ENCODE measurements at places on chromosomes 16 and 17.

DNA sequence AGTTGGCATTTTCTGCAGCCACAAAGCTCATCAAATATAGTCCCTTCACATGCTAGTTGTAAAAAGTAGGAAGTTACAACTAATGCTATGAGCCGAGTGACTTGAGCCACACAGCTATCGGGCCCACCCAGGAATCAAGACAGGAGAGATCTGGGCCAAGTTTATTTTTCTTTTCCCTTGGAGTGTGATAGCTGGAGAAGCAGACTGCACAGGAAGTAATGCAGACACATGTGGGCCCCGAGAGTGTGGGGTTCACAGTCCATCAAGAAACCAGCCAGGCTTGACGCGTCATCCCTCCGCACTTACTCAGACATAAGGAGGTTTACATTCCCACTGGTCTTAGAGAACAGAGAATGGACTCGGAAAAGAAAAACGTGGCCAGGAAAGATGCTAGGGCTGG is 403.1 kb upstream of the CDH11 start:
- peak; percentile 40 for DNase-seq

DNA sequence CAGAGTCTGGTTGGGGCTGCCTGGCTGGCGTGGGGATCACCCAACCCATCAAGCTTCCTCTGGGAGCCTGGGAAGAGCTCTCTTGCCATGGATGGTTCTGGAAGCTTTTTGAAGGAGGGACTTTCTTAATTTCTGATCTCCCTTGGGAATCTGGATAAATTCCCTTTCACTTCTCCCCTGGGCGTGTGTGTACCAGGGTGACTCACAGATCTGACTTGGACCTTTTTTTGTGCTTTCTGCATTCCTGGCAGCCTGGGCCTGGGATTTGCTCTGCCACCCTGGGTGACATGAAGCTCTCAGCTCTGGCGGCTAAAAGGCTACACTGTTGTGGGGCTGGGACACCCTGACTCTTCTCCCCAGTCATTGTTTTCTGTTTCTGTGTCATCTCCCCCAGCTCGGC is 70.1 kb downstream of the ABCC1 start:
- no peak for DNase-seq

- no peak for DNase-seq
Measured at GRCh38 chr17:79622122-79622601, 11.3 kb upstream of the RBFOX3 start.

- no peak for DNase-seq
Measured at GRCh38 chr16:86157616-86158247, 258.8 kb downstream of the IRF8 start.

- no peak for DNase-seq
Measured at GRCh38 chr16:78805556-78805955, 706.1 kb downstream of the WWOX start.

DNA sequence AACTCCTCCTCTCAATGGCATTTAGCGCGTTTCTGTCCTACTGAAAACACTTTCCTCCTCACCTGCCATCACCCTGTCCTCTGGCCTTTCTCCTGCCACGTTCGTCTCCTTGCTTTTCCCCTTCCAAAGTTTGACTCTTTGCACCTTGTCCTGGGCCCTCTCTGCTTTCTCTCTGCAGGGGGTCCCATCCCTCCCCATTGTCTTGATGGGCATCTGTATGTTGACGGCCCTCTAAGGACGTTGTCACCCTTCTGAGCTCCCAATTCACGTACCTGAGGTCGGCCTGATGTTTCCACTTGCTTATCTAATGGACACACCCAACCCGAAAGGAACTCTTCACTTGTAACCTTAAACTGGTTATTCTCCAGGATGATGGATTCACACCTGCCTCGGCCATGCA is 170.4 kb downstream of the WSCD1 start:
- no peak for DNase-seq

GRCh38 chr16:84504420-84505248 is at the start of gene MEAK7:
Gene MEAK7, minus strand, starts transcription at chr16:84504659. Its CDS starts 6,573 bp downstream, at chr16:84498086.
- DNase-seq, result peak; percentile 99

GRCh38 chr17:7407485-7408251 is at the start of gene NLGN2:
Gene NLGN2, plus strand, starts transcription at chr17:7407845. Its CDS starts 411 bp downstream, at chr17:7408256.
- no peak for DNase-seq

DNA sequence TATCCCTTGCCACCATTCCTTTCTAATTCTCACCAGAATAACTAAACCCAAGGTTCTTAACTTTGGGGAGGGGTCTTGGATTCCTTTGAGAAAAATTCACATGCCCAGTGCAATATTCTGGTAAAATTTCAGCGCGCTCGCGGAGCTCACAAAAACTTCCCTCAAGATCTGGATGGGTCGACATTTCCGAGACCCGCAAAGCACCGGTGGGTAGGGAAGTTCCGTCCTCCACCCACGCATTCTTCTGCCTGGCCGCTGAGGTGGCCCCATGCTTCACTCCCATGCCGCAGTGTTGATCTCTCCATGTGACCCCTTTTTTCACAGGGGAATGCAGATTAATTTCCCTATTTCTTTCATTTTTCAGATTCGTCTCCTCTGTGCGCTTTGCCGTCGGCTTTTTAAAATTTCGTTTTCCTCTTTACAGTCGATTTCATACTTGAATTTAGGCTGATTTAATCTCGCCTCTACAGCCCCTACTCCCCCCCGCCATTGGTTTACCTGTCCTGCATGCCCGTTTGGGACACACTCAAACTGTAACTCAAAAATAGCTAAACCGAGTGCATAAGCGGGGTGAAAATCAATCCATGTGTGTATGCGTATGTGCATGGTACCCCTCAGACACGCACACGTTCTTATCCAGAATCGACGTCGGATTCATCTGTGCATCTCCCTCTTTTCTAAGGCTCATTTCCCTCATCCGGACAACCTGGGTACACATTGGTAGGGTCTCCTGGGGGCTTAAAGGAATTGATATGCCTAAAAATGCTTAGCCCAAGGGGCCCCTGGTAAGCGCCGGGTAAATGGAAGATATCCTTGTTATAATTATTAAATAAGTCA is 1.4 kb upstream of the SP6 start:
- peak; percentile 58 for DNase-seq

DNA sequence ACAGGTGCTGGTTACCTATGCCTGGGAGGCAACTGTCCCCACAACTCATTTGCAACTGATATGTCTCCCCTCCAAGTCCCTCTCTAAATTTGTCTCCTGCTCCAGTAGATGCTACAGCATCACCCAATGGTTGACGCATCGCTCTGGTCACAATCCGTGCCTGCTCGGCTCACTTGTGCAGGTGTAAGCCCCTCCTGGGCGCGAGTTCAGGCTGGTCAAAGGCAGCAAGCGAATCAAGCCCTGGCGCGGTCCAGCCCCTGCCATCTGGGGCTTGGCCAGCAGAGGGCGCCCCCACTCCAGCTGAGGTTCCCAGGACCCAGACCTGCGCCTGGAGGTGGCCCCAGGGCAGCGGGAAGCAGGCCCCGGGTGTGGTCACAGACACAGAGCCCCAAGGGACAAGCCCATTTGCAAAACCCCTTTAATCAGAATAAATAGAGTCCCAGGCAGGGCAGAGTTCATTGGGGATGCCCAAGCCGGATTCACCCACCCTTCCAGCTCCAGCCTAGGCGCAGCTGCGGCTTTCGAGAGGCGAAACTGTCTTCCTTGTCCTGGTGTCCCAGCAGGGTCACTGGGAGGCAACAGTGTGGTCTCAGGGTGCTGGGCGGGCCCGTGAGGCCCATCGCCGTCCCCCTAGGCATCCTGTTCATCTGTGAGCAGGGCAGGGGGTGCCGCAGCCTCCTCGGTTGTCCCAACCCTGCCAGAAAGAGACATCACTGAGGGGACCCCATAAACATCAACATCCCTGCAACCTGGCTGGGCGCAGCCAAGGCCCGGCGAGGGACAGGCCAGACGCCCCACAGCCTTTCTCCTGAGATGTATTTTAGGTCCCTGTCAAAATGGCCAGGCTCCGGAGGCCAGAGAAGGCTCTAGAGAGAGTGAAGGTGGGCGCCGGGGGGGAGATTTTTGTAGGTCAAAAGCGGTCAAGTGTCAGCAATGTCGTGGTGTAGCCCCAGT is 15.8 kb downstream of the TMC6 start:
- peak; percentile 66 for DNase-seq

DNA sequence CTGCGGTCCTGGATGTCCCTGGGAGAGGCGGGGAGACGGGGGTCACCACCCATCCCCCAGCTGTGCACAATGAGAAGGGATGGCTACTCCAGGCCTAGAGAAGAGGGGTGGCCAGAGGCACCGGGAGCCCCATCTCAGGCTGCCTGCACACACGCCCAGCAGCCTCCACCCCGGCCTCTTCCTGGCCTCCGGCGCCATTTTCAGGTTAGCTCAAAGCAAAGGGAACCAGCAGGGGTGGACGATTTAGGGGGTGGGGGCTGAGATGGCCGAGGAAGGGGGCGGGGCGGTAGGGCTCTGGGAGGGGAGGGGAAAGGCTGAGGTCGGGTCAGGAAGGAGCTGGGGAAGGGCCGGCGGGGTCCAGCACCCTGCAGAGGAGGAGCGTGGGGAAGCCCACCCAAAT is 42.8 kb downstream of the SRCIN1 start:
- DNase-seq, result no peak

- no peak for DNase-seq
Measured at GRCh38 chr16:85643631-85644030, 30.5 kb downstream of the GSE1 start.

- DNase-seq, result no peak
Measured at GRCh38 chr17:49846938-49847712, 744 bp downstream of the TAC4 start.

DNA sequence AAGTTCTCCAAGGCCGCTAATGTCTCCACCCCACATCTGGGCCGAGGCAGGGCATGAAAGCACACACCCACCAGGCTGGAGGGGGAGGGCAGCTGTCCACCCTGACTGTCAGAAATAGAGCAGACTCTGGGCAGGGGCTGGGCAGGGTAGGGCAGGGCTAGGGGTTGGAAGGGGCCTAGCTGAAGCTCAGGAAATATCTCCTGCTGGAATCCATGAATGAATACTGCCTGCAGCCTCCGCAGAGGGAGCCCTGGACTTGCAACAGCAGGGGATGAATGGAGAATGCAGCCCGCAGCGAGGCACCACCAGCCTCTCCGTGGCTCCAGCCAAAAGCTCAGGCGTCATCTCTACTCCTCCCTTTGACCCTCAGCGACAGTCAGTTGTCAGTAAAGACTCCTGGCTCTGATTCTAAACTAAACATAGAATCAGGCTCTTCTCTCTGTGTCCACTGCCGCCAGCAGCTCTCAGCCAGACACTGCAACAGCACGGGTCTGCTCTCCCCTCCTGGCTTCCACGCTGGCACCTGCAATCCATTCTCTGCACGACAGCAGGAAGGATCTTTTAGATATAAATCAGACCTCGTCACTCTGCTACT is 23.9 kb upstream of the NGFR start:
- peak; percentile 35 for DNase-seq

DNA sequence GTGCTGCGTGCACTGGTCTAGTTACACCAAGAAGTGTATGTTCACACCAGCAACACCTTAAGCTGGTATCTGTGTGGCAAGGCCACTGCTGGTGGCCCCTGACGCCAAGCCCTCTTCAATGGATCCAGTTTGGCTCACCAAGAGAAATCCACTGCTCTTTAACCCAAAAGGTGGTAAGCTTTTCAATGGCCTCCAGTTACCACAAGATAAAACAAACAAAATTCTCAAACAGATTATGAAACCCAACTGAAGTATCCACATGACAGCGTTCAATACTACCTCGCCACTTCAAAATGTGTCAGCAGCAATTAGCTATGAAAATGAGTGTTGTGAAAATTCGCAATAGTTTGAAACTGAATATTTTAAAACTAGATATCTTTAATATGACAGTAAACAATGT is 96.5 kb upstream of the AKTIP start:
- no peak for DNase-seq

DNA sequence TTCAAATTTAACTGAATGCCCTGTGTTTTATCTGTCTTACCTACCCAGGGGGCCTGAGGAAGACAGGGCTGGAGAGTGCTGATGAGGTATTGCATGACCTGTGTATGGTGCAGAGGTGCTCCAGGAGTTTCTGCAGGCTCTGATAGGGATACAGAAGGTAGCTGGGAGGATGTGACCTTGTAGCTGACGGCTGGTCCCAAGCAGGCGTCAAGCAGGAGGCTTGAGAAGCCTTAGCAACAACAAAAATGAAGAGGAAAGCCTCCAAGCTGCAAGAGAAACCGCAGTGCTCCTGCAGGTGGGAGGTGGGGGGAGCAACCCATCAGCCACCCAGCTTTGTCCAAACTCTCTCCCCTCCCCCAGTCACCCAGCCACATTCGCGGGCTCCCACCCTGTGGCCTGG is 40.4 kb downstream of the LAT start:
- DNase-seq, result no peak

GRCh38 chr17:17496189-17497064 is at the start of gene RASD1:
Gene RASD1, minus strand, starts transcription at chr17:17496395. Its CDS starts 214 bp downstream, at chr17:17496181.
- peak; percentile 87 for DNase-seq

GRCh38 chr17:26809033-26809432 is 484.9 kb upstream of the WSB1 start:
- DNase-seq, result no peak

DNA sequence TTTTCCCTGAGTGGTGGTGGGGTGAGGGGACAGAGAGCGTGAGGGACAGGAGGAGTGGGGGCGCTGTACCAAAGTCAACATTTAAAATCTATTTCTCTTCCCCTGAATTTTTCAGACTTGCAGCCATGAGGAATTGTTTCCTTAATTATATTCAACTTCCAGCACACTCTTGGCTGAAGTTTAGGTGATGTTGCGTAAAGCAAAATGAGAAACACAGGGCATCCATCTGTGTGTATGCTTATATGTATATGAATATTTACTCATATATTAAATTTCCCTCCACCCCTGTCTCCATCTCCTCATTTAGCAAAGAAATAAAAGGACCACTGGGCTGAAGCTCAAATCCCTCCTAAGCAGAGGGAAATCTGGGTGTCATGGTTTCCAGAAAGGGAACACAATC is 218.1 kb downstream of the XYLT1 start:
- DNase-seq, result no peak

GRCh38 chr17:55159251-55159650 is 105.5 kb upstream of the HLF start:
- no peak for DNase-seq

DNA sequence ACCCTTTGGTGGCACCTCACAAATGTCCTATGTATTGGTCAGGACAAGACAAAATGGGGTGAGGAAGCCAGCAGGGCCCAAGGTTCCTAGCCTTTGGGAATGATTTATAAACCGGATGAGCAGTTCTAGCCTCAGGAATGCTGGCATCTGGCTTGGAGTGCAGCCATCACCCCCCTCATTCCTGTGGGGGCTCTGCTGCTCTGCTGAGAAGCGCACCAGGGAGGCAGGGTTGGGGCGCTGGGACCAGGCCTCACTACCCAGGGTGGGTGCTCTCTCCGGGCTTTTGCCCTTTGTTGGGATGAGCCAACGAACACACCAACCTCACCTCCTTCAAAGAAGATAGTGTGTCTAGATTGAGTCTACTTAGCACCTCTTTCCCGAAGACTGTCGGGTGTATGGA is 39.2 kb downstream of the TMEM11 start:
- no peak for DNase-seq

DNA sequence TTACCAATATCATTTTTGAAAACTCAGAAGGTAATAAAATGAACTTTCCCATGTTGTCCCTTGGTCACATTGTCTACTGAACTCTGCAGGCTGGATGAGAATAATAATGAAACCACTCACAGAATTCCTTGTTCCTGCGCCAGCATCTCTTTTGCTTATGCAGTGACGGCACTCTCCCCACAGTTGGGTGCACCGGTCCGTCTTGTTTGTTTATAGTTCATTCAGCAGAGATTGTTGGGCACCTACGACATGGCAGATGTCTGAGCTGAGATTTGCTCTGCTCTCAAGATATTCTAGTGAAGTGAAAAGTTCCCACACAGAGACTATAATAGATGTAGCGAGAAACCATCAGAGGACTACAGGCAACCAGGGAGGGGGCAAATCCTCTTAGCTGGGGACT is 375.7 kb upstream of the CDH11 start:
- no peak for DNase-seq

GRCh38 chr16:75379911-75380847 is 53.1 kb downstream of the CFDP1 start:
- no peak for DNase-seq

- DNase-seq, result no peak
Measured at GRCh38 chr17:79413611-79414010, 197.2 kb downstream of the RBFOX3 start.
